NCI-H2227 treated with DMSO at 0.1 percent for 48 hours (cell line): ENCODE measurements at places on chromosomes 11 and 22.

DNA sequence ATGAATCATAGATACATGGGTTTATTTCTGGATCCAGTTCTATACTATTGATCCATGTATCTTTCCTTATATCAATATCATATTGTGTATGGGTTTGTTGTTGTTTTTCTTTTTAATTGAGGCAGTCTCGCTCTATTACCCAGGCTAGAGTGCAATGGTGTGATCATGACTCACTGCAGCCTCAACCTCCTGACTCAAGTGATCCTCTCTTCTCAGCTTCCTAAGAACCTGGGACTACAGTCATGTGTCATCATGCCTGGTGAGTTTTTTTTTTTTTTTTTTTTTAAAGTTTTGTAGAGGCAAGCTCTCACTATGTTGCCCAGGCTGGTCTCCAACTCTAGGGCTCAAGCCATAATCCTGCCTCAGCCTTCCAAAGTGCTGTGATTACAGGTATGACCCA is 1589.4 kb upstream of the TENM4 start:
- no peak for DNase-seq

- peak; percentile 9 for DNase-seq
Observed at GRCh38 chr11:35579557-35580396, 38.5 kb upstream of the FJX1 start.

DNA sequence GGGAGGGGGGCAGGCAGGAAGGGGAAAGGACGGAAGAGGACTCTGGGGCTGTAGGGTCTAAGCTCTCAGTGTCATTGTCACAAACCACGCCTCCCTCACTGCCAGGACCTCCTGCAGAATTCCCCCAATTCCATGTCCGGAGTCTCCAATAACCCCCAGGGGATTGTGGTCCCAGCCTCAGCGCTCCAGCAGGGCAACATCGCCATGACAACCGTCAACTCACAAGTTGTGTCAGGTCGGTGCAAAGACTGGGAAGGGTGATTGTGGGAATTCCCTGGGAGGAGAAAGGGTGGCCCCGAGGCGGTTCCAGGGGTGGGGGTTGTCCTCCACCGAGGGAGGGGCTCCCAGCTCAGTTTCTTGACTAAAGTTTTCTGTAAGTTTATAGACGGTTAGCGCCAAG is 86.0 kb downstream of the FEZ1 start:
- no peak for DNase-seq

- no peak for DNase-seq
Observed at GRCh38 chr11:109733245-109733644, 311.3 kb downstream of the C11orf87 start.

DNA sequence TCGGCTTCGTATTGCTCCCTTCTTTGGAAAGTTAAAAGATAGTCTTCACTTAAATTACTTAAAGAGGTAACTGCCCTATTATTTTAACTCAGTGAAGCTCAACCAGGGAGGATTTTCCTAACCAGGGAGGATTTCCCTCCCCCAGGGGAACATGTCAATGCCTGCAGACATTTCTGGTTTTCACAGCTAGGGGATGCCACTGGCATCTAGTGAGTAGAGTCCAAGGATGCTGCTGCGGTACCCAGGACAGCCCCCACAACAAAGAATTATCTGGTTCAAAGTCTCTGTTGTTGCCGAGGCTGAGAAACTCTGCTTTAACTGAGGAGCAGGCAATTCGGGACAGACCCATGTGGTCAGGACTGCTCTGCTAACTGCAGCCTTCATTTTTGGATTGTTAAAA is 82.2 kb downstream of the DEPDC5 start:
- DNase-seq, result no peak

DNA sequence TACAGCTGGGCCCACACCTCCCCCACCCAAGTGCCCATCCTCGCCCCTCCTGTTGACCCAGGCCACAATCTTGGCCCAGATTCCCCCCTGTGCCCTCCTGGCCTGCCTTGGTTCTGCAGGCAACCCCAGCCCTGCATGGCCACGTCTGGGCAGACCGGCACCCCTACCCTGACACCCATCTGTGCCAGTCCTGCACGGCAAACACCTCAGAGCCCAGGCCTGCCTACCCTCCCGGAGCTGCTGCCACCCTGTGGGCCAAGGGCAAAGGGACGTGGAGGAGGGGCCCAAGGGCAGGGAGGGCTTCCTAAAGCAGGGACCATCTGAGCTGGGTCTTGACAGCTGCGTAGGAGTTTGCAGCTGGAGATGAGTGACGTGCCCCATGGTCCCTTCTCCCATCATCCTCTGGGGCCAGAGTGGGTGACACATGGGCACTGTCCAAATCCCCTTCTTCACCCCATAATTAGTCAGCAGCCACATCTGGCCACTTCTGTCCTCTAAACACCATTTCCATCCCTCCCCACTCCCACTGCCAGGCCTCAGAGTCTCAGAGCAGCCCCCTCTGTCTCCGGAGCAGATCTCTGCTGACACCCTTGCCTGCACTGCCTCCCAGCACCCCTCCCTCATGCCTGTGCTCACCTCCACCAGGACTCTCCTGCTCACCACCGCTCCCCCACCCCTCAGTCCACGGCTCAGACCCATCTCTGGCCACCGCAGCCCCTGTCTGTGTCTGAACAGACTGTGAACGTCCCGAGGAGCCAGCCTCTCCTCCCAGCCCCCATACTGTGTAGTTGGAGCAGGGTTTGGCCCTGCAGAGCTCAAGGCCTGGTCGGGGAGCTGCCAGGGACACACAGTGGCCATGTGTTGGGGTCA is 35.6 kb upstream of the PPARA start:
- no peak for DNase-seq

- no peak for DNase-seq
Observed at GRCh38 chr11:124892750-124893454, 4.8 kb downstream of the ROBO4 start.
